SW 1271 (cell line): ENCODE measurements at places on chromosomes 6 and 20.

DNA sequence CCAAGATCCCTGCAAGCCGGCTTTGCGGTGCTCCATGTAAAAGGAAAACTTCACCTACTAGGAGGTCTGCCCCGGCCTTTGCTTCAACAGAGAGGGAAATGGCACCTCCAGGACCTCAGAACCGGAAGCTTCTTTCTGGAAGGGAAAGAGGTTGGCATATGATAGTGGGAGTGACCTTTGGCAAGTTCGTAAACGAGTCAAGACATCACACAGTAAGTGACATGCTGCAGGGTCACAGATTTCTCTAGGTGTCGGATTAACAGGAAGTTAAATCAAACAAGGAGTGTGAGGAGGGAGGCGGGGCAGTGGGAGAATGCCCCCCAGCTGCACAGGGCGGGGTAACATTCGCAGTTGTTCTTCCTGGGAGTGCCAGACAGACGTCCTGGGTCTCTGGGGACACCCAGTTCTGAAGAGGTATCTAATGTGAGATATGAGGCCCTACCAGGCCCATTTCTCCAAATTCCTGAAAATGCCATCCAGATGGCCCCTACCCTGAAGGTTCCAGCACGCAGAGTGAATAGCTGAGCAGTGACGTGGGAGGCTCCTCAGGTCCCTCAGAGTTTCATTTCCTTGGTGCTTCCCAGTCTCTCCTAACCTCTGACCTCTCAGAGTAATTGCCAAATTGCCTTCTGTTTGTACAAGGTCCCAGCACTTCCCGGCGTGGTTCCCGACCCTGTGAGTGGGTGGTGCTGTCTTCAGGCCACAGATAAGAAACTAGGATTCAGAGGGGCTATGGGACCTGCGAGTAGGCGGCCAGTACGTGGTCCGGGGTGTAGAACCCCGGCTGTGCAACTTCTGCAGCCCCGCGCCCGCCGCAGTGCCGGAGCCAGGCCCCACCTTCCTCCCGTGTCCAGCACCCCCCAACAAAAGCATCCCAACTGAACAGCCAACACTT, 1.9 kb downstream of the RRBP1 start:
- DNase-seq: peak; percentile 39

DNA sequence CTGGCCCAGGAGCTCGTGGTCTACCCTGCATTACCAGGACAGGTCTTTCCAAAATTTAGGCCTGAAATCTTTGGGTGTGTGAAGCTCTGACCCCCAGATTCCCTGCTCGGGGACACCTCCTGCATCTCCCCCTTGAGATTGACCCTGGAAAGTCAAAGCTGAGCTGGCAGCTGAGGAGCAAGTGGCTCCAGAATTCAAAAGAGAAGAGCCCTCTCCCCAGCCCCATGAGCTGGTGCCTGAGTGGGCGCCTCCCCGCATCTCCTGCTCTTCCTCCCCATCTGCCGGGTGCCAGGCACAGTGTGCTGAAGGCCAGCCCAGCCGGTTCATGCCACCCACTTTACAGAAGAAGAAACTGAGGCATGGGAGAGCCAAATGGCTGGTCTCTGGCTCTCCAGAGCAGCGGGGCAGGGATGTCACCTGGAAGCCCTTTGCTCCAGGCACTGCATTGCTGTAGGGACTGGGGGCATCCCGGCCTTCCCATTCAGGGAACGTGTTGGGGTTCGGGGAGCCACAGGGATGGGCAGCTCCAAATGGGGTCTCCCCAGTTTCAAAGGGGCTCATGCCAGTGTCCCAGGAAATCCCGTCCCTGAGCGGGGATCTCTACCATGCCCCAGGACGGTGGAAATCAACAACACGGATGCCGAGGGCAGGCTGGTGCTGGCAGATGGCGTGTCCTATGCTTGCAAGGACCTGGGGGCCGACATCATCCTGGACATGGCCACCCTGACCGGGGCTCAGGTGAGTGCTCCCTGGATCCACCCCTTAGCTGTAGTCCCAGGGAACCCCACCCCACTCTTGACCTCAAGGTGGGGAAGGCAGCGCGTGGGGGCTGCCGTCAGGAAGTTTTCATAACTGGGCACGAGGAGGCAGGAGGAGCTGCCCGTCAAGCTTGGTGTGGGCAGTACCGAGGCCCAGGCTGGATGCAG, 20.5 kb downstream of the NPEPL1 start:
- no peak for DNase-seq

DNA sequence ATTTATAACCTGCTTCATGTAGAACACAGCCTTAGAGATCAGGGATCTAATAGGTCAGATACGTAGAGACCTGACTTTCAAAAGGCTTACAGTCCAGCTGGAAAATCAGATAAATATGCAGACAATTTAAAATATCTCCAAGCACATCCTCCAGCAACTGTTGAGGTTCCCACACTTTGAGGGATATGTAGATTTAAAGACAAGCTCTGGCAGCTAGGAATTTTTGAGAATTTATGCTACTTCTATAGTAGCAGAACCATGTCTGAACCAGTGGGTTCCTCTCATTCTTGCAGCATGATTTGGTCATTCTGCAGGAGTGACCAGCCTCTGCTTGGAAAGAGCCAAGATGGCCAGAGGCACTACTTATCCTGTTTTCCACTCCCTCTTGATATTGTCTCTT, 60.5 kb downstream of the CYB5R4 start:
- no peak for DNase-seq

GRCh38 chr6:34474754-34475153, 8.9 kb downstream of the PACSIN1 start:
- no peak for DNase-seq

GRCh38 chr20:1892119-1892385, 3.2 kb upstream of the SIRPA start:
- no peak for DNase-seq
